Left cardiac atrium (tissue), 4 donors: ENCODE measurements at places on chromosomes 16 and 17. TPM values are rescaled to one million over a fixed set of nuclear protein-coding genes. Genes with fewer than 3 reads are reported as not detected.

The SDR42E2 gene
- not detected for total RNA-seq

The FNDC8 gene
- not detected for total RNA-seq

The CLDN6 gene
- not detected for total RNA-seq

DNA sequence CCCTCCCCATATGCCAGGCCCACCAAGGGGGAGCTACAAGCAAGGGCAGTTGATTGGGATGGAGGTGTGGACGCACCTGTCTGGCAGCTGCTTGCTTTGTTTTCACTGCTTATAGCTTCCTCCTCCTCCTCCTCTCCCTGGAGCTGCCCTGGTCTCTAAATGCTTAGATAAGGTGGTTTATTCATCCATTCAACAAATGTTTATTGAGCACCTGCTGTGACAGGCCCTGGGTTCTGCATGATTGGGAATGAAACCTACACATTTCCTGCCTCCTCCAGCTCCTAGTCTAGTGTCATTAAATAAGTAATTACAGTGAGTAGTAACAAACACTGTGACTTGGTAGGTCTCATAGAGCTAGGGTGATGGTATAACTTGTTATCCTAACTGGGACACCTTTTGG is 17.4 kb upstream of the MAP3K14 start:
- DNase-seq = no peak

GRCh38 chr17:40350689-40351358 is 13.7 kb downstream of the GJD3 start:
- DNase-seq = no peak

GRCh38 chr17:45814622-45815606 is 29.8 kb upstream of the SPPL2C start:
- DNase-seq = no peak

DNA sequence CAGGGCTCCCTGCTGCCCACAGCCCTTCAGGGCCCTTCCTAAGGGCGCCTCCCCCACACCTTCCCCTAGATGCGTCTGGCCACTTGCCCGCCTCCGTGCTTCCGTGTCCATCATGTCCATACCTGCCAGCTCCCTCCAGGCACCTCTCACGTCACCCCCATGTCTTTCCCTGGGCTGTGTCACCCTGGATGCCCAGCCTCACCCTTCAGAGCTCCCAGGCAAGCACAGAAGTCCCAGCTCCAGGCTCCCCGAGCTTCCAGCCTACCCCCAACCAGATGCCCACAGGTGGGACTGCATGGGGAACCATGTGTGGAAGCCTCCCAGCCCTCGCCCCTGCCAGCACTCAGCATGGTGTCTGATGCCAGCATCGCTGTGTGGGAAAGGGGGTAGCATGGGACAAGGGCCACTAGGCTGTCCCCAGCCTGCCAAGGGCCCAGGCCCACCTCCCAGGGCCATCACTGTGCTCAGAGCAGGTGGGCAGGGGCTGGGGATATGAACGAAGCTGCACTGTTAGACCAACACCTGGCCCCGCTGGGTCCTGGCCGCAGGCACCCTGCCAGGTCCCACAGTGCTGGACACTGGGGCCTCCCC is 1.9 kb upstream of the AXIN1 start:
- no peak for DNase-seq

DNA sequence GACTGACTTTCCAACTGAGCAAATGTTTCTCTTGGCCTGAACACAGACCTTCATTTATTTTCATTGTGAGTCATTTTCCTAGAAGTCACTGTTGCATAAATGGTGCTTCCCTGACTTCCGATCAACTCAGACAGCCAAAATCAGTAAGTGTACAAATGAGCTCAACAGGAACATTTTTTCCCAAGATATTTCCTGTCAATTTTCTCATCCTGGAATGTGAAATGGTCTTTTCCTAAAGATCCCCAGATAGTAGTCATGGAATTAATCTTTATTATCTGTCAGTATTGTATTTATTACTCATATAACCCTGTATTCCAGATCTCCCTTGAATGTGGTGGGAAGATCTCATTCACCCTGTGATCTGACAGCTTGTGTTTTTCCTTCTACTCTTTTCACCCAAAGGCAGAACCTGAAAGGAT is 360.3 kb upstream of the KIF2B start:
- no peak for DNase-seq

DNA sequence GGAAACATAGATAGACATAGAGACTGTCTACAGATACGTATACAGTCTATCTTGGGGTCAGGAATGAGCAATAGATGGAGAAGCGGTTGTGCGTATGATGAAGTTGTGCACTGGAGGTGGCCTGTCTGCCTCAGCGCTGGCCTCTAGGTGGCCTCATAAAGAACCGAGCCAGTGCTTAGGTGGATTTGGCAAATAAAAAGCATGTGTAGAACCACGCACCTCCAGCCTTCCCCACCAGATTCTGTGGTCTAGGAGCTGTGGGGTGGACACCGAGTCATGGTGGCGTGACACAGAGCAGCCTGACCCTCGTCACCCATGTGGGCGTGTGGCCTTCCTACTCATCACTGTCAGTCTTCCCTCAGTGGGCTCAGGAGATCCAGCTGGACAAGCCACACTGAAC is 34.0 kb downstream of the PGS1 start:
- DNase-seq = no peak
